ENCODE measurements at places on chromosomes 5 and 9. TPM values are rescaled to one million over a fixed set of nuclear protein-coding genes. Genes with fewer than 3 reads are reported as not detected.

Gene FBP2
- 2.0 TPM for total RNA-seq

Gene KLHL3
- total RNA-seq = 14.0 TPM

Gene TMEFF1
- total RNA-seq = 1.7 TPM

Gene WNK2
- total RNA-seq = 136 TPM

Gene SPINK6
- not detected for total RNA-seq

Gene DDX46
- total RNA-seq = 28.2 TPM

Gene PPP3R2
- not detected for total RNA-seq

Gene FRMD3
- total RNA-seq = 3.4 TPM

All from prostate gland (tissue), 2 donors.